NCI-H2029 (cell line): ENCODE measurements at places on chromosomes 5 and 9.

- DNase-seq = no peak
These were observed 14.9 kb upstream of the SCAMP1 start for GRCh38 chr5:78345485-78345884.

GRCh38 chr9:126516936-126517832 lies 96.5 kb upstream of the LMX1B start:
- no peak for DNase-seq

DNA sequence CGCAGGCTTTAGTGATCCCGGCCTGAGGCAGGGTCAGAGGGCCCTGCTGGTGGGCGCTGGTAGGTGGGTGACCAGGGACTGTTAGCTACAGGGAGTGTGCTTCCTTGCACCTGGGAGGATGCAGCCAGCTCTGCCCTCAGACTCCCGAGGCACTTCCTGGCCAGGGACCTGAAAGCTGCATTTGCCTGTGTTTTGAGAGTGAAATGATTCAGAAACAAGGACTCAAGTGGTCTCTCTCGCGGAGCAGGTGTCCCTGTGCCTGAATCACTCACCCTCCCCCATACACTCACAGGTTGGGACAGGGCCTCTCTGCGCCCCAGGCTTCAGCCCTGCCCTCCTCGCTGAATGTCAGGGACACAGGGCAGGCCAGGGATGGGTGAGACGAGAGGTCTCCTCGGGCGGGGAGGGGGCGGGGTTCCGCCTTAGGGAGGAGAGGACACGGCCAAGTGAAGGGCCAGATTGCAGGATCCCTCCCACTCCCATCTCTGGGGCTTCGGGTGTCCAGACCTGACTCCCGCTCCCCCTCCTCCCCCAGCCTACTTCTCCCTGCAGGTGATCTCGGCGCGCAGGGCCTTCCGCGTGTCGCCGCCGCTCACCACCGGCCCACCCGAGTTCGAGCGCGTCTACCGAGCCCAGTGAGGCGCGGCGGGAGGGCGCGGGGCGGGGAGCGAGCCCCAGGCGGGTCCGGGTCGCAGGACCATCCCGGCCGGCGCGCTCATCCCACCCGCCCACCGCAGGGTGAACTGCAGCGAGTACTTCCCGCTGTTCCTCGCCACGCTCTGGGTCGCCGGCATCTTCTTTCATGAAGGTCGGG lies 1.5 kb downstream of the LTC4S start:
- peak; percentile 57 for DNase-seq

DNA sequence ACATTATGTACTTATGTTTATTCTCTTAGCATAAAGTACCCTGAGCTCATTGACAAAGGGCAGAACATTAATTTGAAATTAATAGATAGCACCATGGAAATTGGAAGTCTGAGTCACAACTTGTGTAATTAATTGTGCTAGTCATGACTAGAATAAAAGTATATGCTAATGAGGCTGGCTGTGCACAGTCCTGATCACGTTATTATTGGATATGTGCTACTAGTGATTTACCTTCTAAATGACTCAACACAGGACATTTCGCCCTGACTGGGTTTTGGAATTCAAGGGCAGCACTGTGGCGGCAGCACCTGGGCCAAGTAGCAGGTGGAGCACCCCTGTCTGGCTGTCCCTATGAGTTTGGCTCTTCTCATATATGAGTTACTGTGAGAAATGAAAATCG lies 341.8 kb downstream of the ICE1 start:
- no peak for DNase-seq

DNA sequence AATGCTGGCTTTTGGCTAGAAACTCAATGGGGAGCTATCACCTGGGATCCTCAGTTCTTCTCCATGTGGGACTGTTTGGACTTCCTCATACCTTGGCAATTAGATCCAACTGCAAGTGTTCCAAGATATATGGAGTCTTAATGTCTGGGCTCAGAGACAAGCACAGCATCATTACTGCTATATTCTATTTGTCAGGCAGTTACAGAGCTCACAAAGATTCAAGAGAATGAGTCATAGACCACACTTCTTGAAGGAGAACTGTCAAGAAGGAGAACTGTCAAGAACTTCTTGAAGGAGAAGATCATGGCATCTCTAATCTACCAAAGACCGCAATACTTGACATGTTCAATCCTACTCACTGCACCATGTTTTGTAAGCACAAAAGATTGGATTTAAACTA lies 106.8 kb upstream of the NREP start:
- DNase-seq = no peak

GRCh38 chr5:74289691-74290090 lies 350.8 kb downstream of the ENC1 start:
- DNase-seq = no peak

GRCh38 chr5:109529520-109529919 lies 119.7 kb upstream of the PJA2 start:
- peak; percentile 50 for DNase-seq

GRCh38 chr9:134179918-134180785 lies 15.8 kb upstream of the RNU6ATAC start:
- DNase-seq = no peak

DNA sequence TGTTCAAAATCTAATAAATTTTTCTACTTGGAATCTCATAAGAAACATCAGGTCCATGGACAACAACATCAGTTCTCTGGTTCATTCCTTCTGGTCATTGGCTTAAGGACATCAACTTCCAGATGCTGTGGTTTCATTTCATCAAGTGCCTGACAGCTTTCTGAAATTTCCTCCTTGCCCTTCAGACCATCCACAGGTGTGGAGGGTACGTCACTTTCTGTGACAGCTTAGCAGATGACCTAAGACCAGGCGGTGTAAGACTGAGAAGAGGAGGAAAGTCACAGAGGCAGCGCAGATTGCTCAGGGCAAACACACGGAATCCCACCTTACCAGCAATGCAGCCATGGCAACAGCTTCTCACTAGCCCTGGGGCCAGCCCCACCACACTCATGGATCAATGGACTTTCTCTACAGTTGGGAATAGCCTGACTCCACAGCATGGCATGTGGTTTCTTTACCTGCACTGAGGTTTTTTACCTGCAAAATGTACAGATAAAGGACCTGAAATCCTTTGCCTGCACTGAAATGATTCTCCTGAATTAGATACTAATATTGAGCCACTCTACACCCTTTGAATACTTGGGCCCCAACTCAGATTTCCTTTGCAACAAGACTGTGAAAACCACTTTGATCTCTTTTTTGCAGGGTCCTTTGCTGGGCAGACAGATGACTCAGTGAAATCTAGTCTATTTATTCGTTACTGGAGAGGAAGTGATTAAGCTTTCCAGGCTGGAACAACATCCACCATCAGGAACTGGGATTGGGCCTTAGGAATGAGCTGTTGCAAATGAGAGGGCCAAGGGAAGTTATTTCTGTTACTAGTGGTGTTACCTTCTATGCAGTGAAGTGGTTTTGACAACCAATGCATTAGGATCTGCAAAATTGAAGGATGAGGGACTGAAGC lies 26.9 kb downstream of the TICAM2 start:
- DNase-seq = no peak

DNA sequence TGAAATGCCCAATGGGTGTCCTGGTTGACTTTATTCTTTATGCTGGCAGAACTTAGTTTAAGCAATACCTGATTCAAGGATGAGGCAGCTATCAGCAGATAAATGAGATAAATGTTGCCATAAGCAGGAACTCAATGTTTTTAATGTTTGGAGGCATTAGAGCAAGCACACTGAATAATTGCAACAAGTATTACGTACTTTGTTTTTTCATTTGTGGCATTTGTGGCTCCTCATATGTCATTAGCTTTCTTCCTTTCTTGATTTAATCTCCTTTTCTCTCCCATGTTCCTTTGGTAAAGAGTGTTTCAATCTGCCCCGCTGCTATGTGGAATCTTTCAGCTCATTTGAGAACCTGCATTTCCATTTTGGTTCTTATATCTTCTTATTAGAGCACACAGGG lies 6.4 kb upstream of the NR3C1 start:
- no peak for DNase-seq

DNA sequence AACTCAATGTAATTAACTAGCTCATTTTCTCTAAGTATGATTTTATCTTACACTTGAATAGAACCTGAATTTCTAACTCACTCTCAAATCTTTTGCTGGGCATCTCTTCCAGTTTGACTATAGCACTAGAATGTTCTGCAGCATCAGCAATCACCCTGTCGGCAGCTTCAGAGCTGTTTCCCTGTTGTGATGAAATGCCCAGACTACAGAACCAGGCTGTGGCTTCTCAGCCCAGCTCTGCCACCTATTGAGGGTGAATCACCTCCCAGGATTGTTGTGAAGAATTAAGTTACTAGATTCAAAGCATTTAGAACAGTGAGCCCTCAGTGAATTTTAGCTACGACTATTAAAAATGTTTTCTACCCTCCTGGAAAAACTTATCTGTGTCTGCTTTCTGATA lies 90.4 kb upstream of the ANKRD55 start:
- DNase-seq = no peak

DNA sequence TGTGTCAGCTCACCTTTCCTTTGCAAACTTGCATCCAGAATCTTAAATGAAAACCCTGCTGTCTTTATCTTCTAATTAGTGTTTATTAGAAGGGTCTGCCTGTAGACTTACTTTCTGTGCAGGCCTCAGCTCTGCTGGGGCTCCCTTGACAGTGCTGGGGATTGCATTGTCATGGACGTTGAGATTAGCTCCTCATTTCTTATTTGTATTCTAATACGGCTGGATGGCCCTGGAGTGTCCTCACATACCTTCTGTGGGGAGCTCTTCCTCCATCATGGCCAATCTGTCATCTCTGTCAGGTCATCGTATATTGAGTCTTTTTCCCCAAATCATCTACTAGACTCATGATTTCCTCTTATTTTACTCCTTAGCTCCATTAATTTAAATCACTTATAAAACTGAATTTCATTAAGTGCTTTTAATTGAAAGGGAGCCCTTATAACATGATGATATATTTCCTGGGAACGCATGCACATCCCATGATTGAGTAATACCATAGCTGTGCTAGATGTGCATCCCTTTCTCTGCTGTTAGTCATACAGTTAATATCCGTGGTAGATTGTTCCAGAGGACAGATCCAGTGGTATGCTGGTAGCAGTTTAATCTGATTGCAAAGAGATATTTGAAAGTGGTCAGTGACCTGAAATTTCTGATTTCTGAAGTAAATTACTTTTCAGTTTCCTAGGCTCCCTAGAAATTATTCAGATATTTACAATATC lies 61.6 kb downstream of the ICE1 start:
- DNase-seq = no peak

GRCh38 chr5:83488271-83488670 lies 16.7 kb downstream of the VCAN start:
- no peak for DNase-seq

- no peak for DNase-seq
These were observed 93.5 kb downstream of the FOXD1 start for GRCh38 chr5:73355108-73355507.

GRCh38 chr5:149367249-149367971 lies 9.6 kb downstream of the PCYOX1L start:
- DNase-seq = peak; percentile 30

- no peak for DNase-seq
These were observed 937 bp downstream of the TMOD1 start for GRCh38 chr9:97502222-97502983.

- DNase-seq = no peak
These were observed 124.6 kb downstream of the ROR2 start for GRCh38 chr9:91825422-91825821.

- no peak for DNase-seq
These were observed 137.3 kb downstream of the LHFPL2 start for GRCh38 chr5:78511121-78511906.

- DNase-seq = no peak
These were observed at the start of gene EGFLAM for GRCh38 chr5:38258319-38259061. TSS of gene EGFLAM (plus strand) at chr5:38258559. CDS start at chr5:38258755, 196 bp downstream.

- DNase-seq = no peak
These were observed 29.1 kb downstream of the TNC start for GRCh38 chr9:115088860-115089259.
